Stimulated activated CD4-positive, alpha-beta T cell treated with anti-CD3 and anti-CD28 coated beads, TNF-alpha, amount 100 ng/mL, for 48 hours (primary cell): ENCODE measurements at places on chromosomes 13 and 19.

DNA sequence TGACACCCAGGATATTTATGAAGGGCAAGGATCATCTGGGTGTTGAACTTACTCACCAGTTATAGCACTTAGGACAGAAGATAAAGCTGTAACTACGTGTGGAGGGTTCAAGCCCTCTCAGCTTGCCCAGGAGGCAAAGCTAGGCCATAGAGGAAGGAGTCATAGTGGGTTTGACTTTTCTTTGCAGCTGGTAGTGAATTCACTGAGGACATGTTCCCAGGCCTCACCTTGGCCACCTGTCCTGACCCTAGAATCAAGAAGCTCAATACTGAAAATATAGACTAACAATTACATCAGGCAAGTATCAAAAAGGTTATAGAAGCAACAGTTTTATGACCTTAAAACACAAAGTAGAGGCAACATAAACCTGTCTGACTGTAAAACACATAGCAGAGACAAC lies 1207.7 kb downstream of the SLITRK1 start:
- DNase-seq = no peak

- no peak for DNase-seq
Observed at GRCh38 chr13:36778083-36778671, 40.8 kb upstream of the RFXAP start.

- DNase-seq = peak; percentile 71
Observed at GRCh38 chr19:6677883-6678689, 8.1 kb upstream of the TNFSF14 start.

DNA sequence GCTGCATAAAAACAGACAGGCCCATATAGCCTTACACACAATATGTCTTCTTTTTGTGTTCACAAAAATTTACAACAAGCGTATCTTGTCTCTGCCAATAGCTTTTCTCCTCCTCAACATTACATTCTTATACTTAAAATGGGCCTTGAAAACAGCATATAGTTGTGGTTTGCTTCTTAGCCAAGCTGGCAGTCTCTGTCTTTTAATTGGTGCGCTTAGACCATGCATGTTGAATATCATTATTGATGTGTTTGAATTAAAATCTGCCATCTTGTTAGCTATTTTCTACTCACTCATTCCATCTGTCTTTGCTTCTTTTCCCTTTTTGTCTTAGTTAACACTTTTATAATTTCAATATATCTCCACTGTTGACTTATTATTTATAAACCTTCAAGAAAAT lies 76.4 kb downstream of the ING1 start:
- DNase-seq = no peak

- no peak for DNase-seq
Observed at GRCh38 chr13:50140581-50141374, 125.5 kb downstream of the KCNRG start.

GRCh38 chr13:101775267-101775666 lies 322.8 kb downstream of the ITGBL1 start:
- no peak for DNase-seq

DNA sequence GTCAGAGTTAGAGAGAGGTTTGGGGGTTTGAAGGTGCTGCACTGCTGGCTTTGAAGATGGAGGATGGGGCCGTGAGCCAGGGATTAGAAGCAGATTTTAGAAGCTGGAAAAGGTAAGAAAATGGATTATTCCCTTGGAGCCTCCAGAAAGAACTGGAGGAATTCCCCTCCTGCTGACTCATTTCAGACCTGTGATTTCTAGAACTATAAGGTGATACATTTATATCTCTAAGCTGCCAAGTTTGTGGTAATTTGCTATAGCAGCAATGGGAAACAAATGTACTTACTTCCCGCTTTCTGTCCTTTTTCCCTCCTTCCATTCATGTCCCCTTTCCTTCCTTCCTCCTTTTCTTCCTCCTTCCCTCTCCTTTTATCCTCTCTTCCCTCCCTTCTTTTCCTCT lies 78.5 kb upstream of the PCDH8 start:
- no peak for DNase-seq

GRCh38 chr19:10471909-10472308 lies 31.2 kb downstream of the KEAP1 start:
- DNase-seq = no peak

DNA sequence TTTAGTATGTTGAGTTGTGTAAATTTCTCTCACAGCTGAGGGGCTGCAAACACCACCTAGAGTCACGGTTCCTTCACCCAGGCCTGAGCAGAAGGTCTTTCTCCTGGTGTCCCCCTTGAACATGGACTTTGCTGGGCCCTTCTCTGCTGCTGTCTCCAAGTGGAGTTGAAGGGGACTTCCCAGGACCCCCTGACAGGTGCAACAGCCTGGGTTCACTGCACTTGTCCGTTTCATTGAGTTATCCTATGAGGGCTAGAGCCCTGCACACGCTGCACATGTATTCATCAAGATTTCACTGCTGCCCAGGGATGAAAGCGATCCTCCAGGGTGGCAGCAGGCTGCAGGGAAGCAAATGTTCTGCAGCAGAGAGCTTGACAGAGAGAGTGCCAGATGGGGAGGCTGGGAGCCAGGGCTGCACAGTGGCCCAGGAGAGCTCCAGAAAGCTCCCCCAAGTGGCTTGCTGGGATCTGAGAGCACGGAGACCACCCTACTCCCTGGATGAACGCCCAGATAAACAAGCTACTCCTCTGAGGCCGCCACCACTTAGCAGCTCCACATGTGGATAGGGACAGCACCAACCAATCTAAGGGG lies 10.3 kb downstream of the TMEM272 start:
- no peak for DNase-seq

GRCh38 chr19:50377051-50377461 lies 799 bp downstream of the NR1H2 start:
- DNase-seq = peak; percentile 66

DNA sequence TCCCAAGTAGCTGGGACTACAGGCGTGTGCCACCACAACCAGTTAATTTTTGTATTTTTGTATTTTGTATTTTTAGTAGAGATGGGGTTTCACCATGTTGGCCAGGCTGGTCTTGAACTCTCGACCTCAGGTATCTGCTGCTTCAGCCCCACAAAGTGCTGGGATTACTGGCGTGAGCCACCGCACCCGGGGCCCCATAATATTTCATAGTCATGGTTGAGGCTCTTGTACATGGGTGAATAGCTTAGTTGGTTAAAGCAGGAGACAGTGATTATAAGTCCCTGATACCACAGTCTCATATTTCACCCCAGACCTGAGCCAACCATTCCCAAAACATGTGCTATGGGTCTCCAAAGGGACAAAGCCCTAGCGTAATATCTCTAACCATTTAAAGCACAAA lies 26.1 kb downstream of the MBNL2 start:
- no peak for DNase-seq

DNA sequence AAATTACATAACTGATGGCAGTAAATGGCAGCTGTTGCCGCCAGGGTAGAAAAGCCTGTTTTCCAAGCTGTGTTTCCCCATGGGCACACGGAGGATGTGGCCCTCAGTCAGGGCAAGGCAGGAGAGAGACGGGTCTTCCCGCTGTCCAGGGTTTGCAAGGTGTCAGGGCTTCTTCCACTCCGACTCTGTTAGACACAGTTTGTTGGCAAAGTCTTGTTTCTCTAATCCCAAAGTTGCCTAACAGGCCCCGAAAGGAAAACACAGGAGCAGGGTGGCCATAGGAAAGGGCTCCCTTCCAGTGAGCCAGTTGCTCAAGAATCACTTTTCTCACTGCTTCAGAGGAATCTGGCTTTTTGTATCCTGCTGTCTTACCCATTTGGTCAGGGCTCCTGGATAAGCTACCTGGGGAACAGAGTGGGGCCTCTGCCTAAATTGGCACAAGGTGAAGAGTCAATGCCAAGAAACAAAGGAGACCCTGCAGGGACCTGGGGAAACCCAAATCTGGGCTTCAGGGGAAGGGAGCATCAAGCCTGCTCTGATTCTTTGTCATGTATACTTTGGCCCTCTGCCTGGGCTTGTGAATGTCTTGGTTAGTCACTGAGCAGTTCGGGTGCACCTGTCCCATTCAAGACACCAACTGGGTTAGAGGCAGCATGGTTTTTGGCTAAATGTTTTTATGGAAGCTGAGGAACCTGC lies 29.0 kb upstream of the CXCL17 start:
- no peak for DNase-seq

DNA sequence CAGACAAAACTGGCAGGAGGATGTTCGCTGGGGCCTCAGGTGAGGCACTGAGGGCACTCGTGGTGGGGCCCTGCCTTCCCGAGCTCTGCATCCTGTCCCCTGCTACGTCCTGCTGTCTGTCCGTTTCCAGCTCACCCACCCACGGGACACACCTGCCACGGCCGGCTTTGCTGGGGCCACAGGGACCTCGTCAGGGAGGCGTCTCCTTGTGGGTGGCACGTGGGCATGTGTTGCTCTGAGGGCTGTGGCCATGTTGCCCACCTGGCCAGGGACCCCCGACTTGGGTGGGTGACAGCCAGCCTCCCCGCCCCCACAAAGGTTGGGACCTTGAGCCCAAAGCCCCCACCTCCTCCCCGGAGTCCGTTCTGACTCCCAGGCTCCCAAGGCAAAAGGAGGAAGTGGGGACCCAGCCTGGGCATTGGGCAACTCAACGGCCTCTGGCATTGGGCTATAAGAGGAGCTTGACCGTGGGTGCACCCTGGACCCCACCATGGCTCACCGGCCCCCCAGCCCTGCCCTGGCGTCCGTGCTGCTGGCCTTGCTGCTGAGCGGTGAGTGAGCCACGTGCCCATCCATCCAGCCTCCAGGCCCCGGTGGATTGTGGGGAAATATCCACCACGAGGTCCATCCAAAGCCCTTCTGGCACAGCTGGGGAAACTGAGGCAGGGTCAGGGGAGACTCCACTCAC lies at the start of gene PRTN3:
Gene PRTN3 (plus strand): TSS at position 481 of the 688 bp plus-strand sequence. CDS start 10 bp downstream, at position 491.
- DNase-seq = no peak

- DNase-seq = no peak
Observed at GRCh38 chr13:106815545-106815944, 247.6 kb upstream of the ARGLU1 start.

DNA sequence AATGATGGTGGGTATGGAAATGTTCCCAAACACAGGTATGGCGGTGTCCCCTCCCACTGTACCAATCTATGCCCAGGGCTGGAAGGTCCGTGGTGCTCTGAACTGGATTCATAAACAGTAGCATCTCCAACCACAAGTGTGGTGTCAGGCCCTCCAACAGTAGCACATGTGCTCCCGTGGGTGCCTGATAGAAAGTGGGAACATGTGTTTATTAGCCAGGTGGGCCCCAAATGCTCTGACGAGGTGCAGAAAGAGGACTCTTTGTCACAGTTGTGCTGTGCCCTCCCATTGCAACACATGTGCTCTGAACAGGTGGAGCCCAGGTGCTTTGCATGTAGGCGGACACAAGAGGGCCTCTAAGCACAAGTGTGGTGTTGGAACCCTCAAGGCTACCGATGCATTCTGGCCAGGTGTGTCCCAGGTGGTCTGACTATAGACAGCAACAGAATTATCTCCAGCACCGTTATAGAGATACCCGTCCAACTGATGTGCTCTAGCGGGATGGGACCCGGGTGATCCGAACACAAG lies 75.4 kb upstream of the ZNF30 start:
- DNase-seq = no peak

DNA sequence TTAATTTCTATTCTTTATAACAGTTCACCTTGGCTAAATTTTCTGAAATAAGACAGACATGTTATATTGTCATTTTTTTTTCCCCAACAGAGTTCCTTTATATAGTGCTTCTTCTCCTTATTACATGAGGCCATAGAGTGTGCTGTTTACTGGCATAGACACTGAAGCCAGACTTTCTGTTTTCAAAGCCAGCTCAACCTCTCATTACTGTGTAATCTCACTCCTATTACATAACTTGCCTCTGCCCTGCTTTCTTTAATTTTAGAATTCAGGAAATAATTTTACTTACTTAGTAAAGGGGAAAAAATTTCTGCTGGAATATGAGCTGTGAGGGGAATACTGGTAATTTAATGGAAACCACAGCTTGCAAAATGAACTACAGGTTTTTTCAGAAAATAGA lies 1380.4 kb downstream of the SLITRK1 start:
- no peak for DNase-seq

GRCh38 chr19:28595722-28596480 lies 617.0 kb downstream of the UQCRFS1 start:
- no peak for DNase-seq

DNA sequence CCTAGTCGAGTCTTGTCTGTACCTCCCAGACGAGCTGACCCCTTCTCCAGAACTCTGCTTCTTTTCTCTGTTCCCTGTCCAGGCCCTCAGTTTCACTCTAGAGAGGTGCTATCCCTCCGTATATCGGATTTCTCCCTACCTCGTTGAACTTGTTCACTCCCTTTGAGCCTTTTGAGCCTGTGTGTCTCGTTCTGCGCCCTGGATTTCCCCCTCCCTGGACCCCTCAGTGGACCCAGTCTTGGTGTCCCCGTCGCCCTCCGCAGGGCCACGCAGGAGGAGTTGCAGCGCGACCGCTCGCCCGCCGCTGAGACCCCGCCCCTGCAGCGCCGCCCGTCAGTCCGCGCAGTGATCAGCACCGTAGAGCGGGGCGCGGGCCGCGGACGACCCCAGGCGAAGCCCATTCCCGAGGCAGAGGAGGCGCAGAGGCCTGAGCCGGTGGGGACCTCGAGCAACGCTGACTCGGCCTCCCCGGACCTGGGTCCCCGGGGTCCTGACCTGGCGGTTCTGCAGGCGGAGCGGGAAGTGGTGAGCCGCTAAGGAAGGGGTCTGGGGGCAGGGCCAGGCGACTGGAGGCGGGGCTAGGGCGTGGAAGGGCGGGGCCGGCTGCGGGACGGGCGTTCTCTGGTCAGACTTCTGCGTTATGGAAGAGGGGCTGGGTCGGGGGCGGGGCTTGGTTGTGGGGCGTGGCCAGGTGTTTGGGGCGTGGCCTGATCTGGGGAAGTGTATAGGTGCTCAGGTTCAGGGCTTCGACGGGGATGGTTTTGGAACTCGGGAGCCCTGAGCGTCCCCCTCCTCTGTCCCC lies 5.5 kb downstream of the EPS8L1 start:
- peak; percentile 87 for DNase-seq

DNA sequence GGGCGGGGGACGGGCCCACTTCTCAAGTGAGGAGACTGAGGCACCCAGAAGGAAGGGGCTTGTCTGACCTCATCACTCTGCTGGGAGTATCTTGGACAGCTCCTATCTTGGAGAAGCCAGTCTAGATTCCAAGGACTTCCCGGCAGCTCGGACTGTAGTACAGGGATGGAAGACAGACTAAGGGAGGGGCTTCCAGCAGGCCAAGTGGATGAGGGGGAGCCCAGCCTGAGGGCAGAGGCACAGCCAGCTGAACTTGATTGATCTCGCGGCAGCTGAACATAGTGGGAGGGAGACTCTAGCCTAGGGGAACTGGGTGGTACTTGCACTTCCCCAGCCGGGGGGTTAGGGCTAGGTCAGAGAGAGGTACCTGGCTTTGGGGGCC lies 711 bp downstream of the CILP2 start:
- DNase-seq = no peak
